Stimulated activated naive CD4-positive, alpha-beta T cell treated with Interleukin-2 at 50 U/mL for 16 hours (primary cell): ENCODE measurements at places on chromosomes 16 and 17.

DNA sequence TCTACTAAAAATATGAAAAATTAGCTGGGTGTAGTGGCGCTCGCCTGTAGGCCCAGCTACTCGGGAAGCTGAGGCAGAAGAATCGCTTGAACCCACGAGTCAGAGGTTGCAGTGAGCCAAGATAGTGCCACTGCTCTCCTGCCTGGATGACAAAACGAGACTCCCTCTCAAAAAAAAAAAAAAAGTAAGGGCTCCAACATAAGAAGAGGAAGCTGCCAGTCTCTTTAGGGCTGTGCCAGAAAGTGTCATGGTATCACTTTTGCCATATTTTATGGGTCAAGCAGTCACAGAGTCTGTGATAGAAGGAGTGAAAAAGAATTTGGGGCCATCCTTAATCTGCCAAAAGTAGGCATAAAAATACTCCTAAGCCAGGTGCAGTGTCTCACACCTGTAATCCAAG lies 1.4 kb upstream of the PIPOX start:
- no peak for DNase-seq

GRCh38 chr17:57634713-57635465 lies 110.2 kb downstream of the CCDC182 start:
- DNase-seq: no peak

- DNase-seq: no peak
Measured at GRCh38 chr17:57293077-57293476, 36.8 kb downstream of the MSI2 start.

DNA sequence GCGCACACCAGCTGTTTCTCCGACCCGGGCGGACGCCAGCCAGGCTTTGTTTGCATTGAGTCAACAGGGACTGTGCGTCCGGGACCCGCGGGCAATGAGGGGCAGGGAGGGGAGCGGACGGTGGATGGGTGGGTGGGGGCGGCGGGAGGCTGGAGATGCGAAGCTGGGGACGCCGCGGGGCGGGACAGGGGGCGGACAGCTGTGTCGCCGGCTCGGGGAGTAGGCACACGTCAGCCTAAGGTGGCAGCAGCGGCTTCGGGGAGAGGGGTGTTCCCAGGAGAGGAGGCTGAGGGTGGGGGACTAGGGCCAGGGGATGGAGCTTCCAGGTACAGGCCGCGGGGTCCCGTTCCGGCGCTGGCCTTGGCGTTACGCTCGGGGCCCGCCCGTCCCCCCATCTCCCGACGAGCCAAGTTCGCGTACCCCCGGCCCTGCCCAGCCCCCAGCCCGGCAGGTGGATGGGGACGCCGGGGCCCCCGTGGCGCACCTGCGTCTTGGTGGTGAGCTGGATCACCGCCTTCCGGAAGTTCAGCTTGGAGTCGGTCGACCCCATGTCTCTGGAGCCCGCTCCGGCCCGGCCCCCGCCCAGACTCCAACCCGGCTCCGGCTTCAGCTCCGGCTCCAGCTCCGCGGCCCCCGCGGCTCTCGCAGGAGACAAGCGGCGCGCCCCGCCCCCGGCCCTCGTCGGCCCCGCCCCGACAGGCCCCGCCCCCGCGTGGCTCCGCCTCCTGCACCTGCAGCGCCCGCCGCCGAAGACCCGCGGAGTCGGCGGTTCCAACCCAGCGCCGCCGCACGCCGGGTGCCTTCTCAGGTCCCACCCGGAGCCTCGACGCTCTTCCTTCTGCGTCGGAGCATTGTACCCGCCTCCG lies at the start of gene HID1:
TSS of gene HID1 (minus strand) at position 653 of the 866 bp plus-strand sequence. CDS start at position 550, 103 bp downstream.
- peak; percentile 74 for DNase-seq

DNA sequence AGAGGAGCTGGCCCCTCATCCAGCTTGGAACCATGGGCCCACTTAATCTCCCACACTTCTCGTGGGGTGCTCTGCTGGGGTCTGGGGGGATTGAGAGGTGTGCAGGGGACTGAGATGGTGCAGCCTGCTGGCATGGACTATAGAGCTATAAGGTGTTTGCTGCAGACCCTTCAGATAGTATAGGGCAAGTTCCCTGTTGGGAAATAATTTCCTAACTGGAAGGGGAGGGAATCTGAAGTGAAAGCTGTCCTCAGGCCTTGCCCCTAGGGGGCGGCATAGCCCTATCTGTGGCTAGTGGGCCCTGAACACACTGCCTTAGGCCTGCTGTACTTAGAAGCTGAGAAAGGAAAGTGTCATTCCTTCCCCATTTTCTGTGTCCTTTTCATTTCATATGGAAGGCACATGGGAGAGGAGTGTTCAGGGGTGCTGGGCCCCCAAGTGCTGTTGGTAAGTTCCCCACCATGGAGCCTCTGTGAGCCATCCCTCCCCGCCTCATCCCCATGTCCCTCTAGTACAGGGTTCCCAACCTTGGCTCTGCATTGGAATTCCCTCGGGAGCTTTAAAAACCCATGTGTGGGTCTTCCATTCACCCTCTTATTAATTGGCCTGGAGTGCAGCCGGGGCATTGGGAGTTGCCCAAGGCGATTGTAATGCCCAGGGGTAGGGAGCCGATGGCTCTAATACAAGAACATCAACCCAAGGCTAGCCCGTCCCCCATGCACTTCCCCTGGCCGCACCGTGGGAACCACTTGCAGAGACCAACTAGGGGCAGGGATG lies 19.7 kb downstream of the GOSR2 start:
- peak; percentile 3 for DNase-seq

- DNase-seq: no peak
Measured at GRCh38 chr17:41067281-41067680, 1.6 kb upstream of the KRTAP2-4 start.

DNA sequence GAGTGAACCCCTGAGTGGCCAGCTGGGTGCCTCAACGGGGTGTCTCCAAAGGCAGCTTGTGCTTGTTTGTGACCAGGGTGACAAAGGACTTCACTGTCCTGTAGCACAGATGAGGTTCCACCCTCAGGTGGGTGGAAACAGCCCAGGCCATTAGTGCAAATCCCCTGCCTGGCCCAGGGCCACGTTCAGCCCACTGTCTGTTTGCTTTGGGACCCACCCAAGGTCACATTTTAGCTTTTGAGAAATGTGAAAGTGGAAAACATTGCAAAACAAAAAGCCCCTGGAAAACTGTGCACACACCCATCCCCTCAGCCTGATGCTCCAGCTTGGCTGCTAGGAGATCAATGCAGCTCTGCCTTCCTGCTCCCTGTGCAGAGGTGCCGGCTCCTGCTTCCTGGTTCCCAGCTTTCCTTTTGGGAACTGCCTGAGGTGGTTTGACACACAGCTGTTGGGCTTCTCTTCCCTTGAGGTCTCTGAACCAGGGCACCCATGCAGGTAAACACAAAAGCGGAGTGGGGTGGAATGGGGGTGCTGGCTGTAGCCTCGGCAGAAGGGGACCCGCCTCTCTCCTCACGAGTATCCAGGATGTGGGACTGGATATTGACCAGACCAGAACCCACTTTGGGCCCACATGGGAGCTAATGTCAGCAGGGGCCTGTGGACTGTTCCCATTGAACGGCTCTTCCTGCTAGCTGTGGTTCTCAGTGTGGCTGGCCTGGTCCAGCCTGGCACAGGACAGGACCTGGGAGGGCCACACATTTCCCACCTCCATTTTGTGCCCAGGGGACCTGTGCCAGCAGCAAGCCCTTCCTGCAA lies 7.9 kb upstream of the SPHK1 start:
- no peak for DNase-seq

DNA sequence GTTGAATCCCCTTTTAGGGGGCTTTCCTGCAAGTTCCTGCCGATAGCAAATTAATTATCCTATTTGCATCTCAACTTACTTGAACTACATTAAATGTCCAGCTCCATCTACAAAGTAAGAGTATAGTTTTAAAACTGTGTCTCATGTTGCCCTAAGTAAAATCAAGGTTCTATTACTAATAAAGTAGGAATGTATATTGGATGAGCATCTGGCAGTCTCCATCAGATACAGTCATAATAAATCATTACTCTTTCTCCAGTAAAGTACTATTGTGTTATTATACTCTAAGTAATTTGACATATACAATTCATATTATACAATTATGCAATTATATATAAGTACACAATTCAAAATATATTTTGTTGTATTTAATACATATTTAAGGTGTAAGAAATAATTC lies 249.3 kb downstream of the CEP112 start:
- DNase-seq: no peak

- no peak for DNase-seq
Measured at GRCh38 chr17:49079840-49080663, 52.5 kb upstream of the B4GALNT2 start.

GRCh38 chr17:81608605-81609004 lies 28.3 kb downstream of the NPLOC4 start:
- DNase-seq: no peak

DNA sequence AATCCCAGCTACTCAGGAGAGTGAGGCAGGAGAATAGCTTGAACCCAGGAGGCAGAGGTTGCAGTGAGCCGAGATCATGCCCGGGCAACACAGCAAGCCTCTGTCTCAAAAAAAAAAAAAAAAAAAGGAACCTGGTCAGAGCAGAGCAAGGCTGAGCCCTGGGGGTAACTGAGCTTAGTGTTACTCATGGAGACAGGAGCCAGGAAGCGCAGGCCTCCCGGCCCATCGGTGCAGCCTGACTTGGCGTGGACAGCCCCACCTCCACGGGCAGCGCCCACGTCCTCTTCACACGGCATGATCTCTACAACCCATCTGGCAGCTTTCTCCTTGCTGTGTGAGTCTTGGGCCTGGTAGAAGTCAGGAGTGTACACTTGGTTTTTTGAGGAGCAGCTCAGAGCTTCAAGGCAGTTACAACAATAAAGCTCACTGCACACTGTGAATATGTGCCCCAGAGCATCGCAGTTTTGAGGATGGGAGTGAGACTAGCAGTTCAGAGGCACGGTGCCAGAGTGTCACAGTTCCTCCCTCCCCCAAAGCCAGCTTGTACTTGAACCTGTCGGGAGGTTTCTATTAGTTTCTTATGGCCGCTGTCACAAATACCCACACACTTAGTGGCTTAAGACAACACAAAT lies 129.9 kb downstream of the RAP1GAP2 start:
- no peak for DNase-seq

- no peak for DNase-seq
Measured at GRCh38 chr17:52606098-52606497, 447.6 kb upstream of the CA10 start.

GRCh38 chr16:22188595-22189442 lies 17.3 kb upstream of the EEF2K start:
- DNase-seq: peak; percentile 58

GRCh38 chr17:42092939-42093338 lies 5.3 kb downstream of the ZNF385C start:
- DNase-seq: no peak

- DNase-seq: no peak
Measured at GRCh38 chr17:31811101-31811500, 47.9 kb downstream of the COPRS start.

GRCh38 chr16:78686601-78687000 lies 587.1 kb downstream of the WWOX start:
- no peak for DNase-seq

- DNase-seq: no peak
Measured at GRCh38 chr17:57685499-57686132, 59.5 kb downstream of the CCDC182 start.

DNA sequence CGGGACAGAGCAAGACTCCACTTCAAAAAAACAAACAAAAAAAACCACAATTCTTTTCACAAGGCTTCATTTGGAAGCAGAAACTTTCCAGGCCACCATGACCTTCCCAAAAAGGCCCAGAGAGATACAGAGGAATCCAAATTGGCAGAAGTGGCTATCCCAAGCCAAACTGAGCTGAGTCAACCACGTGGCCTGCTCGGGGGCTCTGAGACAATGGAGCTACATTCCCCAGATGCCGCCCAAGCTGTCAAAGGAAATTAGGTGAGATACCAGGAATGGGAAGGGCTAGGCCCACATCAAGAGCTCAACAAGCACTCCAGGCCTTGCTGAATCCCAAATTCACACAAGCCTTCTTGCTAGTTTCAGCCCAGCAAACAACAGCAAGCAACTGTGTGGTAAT lies 5.7 kb upstream of the EXOSC6 start:
- DNase-seq: no peak

DNA sequence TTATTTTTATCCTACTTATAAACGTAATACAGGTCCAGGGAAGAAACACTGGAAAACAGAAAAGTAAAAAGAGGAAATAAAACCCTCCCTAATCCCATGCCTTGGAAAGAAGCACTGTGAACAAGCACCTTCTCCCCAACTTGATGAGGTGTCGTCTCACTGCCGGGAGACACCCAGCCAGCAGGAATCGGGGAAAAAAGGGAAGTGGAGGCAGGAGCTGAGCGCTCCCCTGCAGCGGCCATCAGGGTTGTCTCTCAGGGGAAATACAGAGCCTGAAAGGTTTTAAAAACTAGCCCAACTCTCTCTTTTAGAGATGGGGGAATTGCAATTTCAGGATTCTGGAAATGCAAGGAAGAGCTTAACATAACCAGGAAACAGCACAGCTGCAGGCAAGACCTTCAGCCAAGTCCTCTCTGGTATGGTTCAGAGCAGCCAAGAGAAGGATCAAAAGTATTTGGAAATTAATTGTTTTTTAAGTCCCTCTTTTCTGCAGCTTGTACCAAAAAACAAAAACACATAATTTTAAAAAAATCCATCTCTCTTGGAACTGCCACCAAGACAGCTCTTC lies 96.3 kb upstream of the RCVRN start:
- no peak for DNase-seq

DNA sequence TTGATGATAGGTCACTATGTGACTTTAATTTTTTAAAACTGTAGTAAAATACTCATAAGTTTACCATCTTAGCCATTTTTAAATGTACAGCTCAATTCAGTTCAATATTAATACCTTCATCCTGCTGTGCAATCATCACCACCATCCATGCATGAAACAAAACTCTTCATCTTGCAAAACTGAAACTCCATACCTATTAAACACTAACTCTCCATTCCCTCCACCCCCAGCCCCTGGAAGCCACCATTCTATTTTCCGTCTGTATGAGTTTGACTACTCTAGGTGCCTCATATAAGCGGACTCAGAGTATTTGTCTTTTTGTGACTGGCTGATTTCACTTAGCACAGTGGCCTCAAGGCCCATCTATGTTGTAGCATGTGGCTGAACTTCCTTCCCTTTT lies 9.4 kb upstream of the CNEP1R1 start:
- DNase-seq: no peak

GRCh38 chr16:12539185-12539929 lies 264.3 kb downstream of the CPPED1 start:
- peak; percentile 28 for DNase-seq

DNA sequence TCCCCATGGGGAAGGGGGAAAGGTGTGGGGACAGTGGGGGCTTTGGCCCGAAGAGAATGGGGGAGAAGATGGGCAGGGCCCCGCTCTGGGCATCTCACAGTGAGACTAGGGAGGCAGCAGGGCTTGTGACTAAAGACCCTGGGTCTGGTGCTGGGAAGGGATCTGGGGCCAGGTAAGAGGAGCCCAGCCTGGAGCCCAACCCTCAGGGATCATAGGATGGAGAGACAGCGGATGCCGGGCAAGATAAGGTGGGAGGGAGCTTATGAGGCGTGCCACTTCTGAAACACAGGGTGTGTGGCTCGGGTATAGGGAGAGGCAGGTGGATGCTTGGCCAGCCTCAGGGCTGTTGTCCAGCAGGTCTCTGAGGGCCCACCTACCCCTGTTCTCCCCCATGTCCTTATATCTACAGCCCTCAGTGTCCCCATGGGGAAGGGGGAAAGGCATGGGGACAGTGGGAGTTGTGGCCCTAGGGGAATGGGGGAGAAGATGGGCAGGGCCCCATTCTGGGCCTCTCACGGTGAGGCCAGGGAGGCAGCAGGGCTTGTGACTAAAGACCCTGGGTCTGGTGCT lies 15.4 kb downstream of the USP6 start:
- DNase-seq: no peak
